ENCODE measurements at places on chromosomes 1 and 21.

DNA sequence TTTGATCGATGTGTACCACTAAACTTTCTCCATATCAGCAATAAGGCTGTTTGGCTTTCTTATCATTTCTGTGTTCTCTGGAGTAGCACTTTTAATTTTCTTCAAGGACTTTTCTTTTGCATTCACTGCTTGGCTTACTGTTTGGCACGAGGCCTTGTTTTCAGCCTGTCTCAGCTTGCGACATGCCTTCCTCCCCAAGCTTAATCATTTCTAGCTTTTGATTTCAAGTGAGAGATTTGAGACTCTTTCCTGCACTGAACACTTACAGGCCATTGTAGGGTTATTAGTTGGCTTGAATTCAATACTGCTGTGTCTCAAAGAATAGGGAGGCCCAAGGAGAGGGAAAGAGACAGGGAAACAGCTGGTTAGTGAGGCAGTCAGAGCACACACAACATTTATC, 120.6 kb upstream of the KCND3 start:
- DNase-seq = no peak

- DNase-seq = no peak
These were observed 244.6 kb downstream of the TRABD2B start for GRCh38 chr1:47752559-47752958.

DNA sequence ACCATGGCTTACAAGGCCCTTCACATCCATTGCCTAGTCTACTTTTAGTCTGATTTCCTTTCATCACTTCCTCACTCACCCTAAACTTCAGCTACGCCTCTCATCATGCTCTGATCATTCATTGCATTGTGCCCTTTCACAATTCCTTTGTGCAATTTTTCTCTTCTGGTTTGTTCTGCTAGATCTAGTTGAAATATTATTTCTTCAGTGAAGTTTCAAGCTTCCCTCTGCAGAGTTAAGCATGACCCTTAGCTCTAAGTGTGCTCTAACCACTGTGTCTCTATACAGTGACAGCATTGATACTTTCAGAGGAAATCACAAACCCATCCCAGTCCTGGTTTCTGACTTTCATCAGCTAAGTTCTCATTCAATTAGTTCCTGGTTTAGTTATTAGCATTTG, 166.1 kb downstream of the PLA2G4A start:
- no peak for DNase-seq

DNA sequence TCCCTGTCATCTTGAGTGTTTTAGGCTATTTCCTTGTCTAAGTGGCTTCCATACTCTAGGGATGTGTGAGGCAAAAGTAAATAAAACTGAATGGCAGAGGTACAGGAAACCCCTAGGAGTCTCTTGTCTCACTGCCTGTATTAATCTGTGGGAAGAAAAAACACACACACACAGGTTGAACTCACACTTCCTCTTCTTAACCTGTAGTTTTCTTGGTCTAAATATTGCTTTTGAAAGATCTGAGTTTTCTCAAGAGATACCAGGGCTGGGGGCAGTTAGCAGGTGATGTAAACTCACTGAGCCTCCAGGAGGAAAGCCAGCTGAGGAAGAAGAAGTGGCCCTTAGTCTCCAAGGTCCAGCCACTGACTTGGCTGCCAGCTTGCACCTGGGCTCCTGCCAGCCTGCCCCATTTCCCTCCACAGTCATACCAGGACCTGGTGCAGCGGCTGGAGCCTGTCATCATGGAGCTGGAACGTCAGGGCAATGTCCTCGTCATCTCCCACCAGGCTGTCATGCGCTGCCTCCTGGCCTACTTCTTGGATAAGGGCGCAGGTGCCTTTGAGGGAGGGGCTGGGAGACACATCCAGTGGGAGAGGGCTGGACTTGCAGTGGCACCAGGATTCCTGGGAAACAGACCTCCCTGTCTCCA, 16.9 kb downstream of the PFKFB2 start:
- no peak for DNase-seq

GRCh38 chr1:111704776-111705175, 34.4 kb downstream of the INKA2 start:
- no peak for DNase-seq

- DNase-seq = no peak
These were observed 166.7 kb downstream of the MIS18A start for GRCh38 chr21:32112195-32112594.

- DNase-seq = no peak
These were observed 18.0 kb downstream of the UMODL1 start for GRCh38 chr21:42089093-42089631.

DNA sequence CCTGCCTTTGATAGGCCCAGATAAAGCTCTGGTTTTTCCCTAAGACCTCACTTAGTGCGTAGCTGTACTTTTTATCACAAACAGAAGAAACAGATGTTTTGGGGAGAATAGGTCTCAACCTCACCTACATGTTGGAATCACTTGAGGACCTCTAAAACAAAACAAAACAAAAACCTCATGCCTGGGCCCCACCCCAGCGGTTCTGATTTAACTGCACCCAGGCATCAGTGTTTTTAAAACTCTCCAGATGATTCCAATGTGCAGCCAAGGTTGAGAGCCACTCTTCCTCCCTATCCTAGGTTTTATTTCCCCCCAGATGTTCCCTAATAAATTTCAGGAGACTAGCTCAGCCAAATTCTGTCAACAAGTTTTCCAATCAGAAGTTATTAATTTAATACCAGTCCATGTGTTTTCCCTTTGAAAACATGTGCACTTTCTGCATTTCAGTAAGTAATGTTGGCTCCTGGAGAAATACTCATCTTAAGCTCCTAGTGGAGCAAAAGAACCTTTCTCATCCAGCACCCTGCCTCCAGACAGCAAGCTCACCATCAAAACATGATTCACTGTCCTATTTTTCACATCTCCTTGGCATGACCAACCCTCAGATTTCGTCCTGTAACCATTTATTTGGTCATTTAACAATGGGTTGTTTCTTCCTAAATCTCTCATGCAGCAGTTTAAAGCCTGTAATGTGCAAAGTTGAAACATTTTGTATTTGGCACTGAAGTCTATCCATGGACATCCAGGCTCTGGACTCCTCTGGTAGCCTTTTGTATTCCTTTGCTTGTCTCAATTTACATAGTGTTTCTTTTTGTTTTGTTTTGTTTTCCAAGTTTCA, 27.5 kb downstream of the LRRC8C start:
- no peak for DNase-seq

- no peak for DNase-seq
These were observed 49.6 kb downstream of the GRIK3 start for GRCh38 chr1:36984675-36985074.

DNA sequence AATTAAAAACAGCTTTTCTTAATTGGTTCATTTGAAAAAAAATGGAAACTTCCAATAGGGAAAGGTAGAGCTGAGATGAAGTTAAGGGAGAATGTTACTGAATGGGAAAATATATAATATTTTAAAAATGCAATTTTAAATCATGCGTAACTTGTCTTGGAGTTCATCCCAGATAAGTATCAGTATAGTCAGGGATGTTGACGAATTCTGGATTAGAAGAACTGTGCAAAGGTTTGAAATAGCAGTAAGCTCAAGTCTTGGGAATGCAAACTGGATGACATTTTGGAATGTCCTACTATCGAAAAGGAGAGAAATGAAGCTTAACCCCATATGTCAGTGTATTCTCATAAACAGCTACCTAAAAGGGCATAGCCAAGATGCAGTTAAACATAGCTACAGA, 4.0 kb upstream of the ST6GALNAC3 start:
- DNase-seq = no peak

GRCh38 chr1:177185209-177185608, 14.5 kb downstream of the BRINP2 start:
- DNase-seq = no peak

DNA sequence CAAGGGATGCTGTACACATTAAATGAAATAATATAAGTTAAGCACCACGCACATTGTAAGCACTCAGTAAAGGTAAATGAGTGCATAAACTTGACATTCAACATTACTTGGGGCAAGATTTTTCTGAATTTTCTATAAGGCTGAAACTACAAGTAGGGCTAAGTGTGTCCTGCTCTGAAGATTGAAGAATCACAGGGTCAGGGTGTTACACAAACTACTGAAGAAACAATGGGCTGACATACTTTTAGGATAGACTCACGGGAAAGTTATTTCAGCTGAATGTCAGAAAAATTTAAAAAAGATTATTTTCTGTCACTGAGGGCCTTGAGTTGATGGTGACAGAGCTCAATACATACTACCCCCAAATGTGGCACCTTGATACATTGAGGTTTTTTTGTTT, 644.2 kb upstream of the PLXNA2 start:
- no peak for DNase-seq

DNA sequence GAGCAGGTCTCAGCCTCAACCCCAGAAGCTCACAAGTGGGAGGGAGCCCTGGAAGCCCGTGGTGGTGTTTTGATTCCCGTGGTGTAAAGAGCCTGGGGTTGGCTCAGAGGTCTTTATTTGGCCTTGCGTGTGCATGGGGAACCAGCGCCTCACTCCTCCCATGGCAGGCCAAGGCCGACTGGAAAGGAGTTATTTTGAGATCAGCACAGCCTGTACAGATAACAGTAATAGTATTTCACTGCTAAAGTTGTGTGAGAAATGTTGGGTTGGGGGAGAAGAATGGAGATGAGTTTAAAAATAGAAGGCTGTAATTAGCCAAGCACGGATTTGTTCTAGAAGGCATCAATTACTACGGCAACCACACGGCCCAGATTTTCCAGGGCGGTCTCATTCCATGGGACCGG, 186.5 kb downstream of the DYRK1A start:
- peak; percentile 22 for DNase-seq

- no peak for DNase-seq
These were observed 56.0 kb upstream of the CNIH3 start for GRCh38 chr1:224559981-224560728.

GRCh38 chr1:29055160-29055559, 68.5 kb downstream of the TMEM200B start:
- DNase-seq = no peak
